ENCODE measurements at places on chromosomes 1 and 21. TPM values are rescaled to one million over a fixed set of nuclear protein-coding genes. Genes with fewer than 3 reads are reported as not detected.

ADGRL4 gene
- polyA plus RNA-seq, result 19.3 TPM

MTARC2 gene
- 21.4 TPM for polyA plus RNA-seq

DNA sequence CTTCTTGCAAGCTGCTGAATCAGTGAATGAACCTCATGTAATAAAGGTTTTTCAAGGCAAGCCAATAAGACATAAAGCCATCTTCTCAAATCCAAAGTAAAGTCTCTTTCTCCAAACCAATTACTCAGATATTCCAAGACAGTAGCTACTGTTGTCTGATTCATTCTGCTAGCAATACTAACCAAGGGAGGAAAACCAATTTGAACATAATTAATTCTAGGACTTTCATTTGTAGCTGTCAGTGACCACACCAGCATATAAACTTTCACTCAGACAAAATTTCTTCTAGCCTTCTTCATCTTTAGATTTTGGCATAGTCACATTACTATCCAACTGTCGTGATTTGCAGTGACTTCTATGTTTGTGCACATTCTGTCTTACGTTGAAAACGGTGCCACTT, 10.5 kb upstream of the INTS3 start:
- no peak for DNase-seq

DENND2D gene
- polyA plus RNA-seq, result 49.5 TPM

DNA sequence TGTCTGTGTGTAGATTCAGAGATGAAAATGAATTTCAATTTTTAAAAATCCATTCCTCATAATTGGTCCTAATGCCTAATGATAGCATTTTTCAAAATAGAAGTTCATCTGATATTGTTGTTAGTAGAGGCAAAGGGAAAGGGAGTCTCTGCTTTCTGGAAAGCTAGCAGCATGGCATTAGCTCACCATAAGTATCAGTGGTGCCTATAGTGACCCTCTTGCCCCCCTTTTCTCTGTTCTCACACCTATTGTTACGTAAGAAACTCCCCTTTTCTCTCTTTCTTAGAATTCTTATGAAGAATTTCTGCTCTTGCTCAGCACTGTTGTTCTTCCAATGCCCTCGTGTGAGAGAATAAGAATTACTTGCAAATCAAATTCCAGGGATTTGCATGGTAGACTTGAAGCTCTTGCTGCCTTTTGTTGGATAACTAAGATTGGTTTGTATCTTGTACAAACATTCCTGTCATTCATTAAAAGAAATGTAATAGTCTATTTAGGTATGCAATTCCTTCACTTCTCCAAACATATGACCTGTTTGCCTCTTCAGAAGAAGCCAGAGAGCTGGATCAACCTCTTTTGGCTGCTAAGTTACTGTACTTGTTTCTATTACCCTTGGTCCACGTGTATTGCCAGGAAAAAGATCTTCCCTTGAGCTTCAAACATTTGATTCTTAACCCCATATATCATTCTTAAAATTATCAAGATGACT, 69.2 kb upstream of the MAGI3 start:
- DNase-seq, result peak; percentile 53
